MM.1S (cell line): ENCODE measurements at places on chromosomes 6 and 20.

GRCh38 chr6:88670369-88670768 lies 293.0 kb downstream of the RNGTT start:
- H3K4me1 ChIP-seq = peaks cover 8% of the 10 kb centered on the region; the same call in 1 of the 2 replicates
- H3K27ac ChIP-seq = no peak overlapping the region
- no peak for DNase-seq
- no peaks in the 10 kb centered on the region for H3K27me3 ChIP-seq

DNA sequence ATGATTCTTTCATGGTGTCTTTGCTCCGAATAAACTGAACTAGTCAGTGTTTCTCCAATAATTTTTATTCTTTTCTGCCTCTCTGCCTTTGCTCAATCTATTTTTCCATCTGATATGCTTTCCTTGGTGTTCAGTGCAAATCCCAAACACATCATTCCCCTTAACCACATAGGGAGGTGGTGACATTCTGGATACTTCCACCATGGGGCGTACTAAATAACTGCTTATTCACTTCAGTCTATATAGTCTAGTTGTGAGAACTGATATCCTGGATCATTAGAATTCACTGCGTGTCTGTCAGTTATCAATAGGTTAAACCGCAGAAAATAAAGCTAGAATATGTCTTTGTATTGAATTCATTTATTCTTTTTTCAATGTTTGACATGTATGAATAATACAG lies 83.1 kb downstream of the KCNQ5 start:
- H3K36me3 ChIP-seq = no peaks in the 10 kb centered on the region
- no peak overlapping the region for H3K27ac ChIP-seq
- no peak for DNase-seq
- no peaks in the 10 kb centered on the region for H3K4me1 ChIP-seq

DNA sequence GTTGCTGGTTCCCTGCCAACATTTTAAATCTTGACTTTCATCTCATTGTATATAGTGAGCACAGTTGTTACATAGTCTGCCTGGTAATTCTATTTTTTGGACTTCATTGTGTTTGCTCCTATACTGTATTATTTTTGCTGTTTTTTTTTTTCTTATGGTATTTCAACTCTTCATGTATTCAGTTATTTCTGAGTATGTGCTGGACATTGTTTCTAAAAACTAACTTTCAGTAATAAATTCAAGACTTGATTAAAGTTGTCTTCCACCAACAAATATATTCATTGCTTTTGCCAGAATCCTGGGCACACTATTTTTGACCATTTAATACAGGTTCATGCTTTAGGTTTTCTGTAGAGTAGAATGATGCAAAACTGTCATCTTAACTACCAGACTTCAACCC lies 698.3 kb downstream of the MAFB start:
- no peak overlapping the region for H3K27ac ChIP-seq
- no peaks in the 10 kb centered on the region for H3K27me3 ChIP-seq
- H3K36me3 ChIP-seq = no peaks in the 10 kb centered on the region
- DNase-seq = no peak
- H3K4me1 ChIP-seq = no peaks in the 10 kb centered on the region

DNA sequence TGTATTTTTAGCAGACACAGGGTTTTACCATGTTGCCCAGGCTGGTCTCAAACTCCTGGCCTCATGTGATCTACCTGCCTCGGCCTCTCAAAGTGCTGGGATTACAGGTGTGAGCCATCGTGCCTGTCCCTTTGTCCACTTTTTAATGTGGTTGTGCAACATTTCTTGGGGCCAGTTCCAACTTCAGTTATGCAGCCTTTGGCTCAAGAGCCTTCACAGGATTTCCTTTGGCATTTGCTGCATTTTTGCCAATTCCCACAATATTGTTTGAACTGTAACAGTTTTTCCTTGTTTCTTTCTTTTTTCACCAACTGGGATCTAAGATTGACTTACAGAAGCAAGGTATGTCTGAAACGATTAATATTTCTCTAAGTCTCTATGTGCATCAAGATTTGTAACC lies 63.6 kb downstream of the EDN1 start:
- no peaks in the 10 kb centered on the region for H3K36me3 ChIP-seq
- H3K4me1 ChIP-seq = peaks cover 6% of the 10 kb centered on the region
- H3K27ac ChIP-seq = no peak overlapping the region
- no peaks in the 10 kb centered on the region for H3K27me3 ChIP-seq

DNA sequence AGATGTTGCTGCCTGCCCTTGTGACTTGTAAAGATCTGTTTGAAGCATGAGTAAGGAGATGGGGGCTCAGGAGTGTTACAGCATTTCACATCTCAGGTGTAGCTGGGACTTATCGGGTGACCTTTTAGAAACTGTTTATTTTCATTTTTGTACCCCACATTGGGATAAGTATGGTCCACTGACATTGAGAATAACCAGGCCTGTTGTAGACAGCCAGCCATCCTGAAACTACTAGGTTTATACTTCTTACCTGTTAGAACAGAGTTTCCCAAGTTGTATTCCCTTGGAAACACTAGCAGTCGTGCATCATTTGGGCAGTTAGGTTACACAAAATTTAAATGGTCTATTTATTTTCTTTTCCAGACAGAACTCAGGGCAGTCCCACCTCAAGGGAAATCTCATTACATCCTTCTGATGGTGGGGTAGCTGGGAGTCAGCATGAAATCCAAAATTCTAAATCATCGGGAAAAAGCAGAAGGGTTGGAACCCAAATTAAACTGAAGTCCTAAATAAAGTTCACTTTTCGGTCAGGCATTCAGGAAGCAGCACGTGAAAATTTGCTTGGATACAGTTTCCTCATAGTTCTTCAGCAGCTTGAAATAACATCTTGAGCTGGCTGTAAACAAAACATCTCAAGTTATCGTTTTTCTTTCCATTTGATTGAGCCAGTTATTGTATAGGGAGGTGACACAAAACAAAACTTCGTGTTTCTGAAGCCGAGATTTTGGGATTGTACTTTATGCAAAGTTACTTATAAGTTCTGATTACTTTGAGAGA lies 30.5 kb downstream of the FOXO3 start:
- H3K4me1 ChIP-seq = peaks cover 77% of the 10 kb centered on the region
- peak overlapping the region; percentile 97 for H3K27ac ChIP-seq
- no peaks in the 10 kb centered on the region for H3K27me3 ChIP-seq
- H3K4me3 ChIP-seq = peak overlapping the region; percentile 39
- no peaks in the 10 kb centered on the region for H3K36me3 ChIP-seq

- no peaks in the 10 kb centered on the region for H3K27me3 ChIP-seq
- no peaks in the 10 kb centered on the region for H3K36me3 ChIP-seq
- H3K27ac ChIP-seq = no peak overlapping the region
- H3K4me3 ChIP-seq = no peak overlapping the region
- no peaks in the 10 kb centered on the region for H3K4me1 ChIP-seq
- no peak for DNase-seq
Measured at GRCh38 chr6:142975365-142975764, 30.4 kb upstream of the HIVEP2 start.

DNA sequence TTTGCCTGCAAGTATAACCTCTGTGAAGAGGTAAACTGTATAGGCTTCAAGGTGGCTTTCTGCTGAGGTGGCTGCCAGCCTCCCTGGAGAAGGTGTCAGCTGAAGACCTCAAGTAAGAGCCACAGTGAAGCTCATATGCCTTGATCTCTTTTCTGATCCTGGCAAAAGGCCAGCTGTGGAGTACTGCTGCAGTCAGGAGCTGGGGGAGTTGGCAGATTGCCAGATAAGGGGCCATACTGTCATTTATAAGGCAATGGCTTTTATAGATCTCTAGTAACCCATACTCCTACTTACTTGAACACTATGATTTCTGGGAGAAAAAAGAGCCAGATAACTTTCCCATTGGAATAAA lies 8.8 kb upstream of the CEP85L start:
- no peaks in the 10 kb centered on the region for H3K27me3 ChIP-seq
- peak; percentile 52 for DNase-seq
- H3K4me1 ChIP-seq = peaks cover 13% of the 10 kb centered on the region
- H3K27ac ChIP-seq = no peak overlapping the region

DNA sequence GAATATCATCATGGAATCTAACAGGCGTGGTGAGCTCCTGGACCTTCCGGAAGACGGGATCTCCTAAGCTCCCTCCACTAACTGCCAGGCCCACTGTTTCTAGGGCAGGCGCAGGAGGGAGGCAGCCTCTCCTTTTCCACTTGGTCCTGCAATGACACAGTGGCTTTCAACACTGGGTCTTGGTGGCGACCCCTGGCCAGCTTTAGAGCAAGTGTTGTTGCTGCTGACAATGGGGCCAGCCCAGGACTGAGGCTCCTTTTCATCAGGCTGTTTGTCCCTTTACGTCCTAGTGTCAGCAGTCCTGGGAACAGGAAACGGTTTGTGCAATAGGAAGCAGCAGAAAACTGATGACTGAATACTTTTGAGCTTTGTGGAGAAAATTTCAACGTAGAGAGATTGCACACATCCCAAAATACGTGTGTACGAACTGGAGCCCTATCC lies 9.7 kb upstream of the QKI start:
- H3K27me3 ChIP-seq = no peaks in the 10 kb centered on the region
- H3K4me1 ChIP-seq = no peaks in the 10 kb centered on the region
- H3K36me3 ChIP-seq = no peaks in the 10 kb centered on the region
- DNase-seq = no peak
- no peak overlapping the region for H3K4me3 ChIP-seq

- H3K4me3 ChIP-seq = no peak overlapping the region
- no peaks in the 10 kb centered on the region for H3K4me1 ChIP-seq
- H3K27ac ChIP-seq = no peak overlapping the region
- H3K27me3 ChIP-seq = no peaks in the 10 kb centered on the region
- H3K36me3 ChIP-seq = no peaks in the 10 kb centered on the region
Measured at GRCh38 chr6:38943964-38944363, 104.6 kb upstream of the GLP1R start.

GRCh38 chr6:89487864-89488263 lies 54.9 kb downstream of the ANKRD6 start:
- no peak for DNase-seq
- no peaks in the 10 kb centered on the region for H3K27me3 ChIP-seq
- no peaks in the 10 kb centered on the region for H3K36me3 ChIP-seq
- H3K27ac ChIP-seq = no peak overlapping the region
- no peak overlapping the region for H3K4me3 ChIP-seq

- no peaks in the 10 kb centered on the region for H3K36me3 ChIP-seq
- DNase-seq = no peak
- no peak overlapping the region for H3K4me3 ChIP-seq
- no peaks in the 10 kb centered on the region for H3K27me3 ChIP-seq
Measured at GRCh38 chr6:167200806-167201205, 43.0 kb upstream of the GPR31 start.

GRCh38 chr6:136212608-136213007 lies 37.5 kb downstream of the MTFR2 start:
- no peak for DNase-seq
- no peaks in the 10 kb centered on the region for H3K4me1 ChIP-seq
- H3K36me3 ChIP-seq = no peaks in the 10 kb centered on the region
- H3K4me3 ChIP-seq = no peak overlapping the region
- H3K27ac ChIP-seq = no peak overlapping the region

DNA sequence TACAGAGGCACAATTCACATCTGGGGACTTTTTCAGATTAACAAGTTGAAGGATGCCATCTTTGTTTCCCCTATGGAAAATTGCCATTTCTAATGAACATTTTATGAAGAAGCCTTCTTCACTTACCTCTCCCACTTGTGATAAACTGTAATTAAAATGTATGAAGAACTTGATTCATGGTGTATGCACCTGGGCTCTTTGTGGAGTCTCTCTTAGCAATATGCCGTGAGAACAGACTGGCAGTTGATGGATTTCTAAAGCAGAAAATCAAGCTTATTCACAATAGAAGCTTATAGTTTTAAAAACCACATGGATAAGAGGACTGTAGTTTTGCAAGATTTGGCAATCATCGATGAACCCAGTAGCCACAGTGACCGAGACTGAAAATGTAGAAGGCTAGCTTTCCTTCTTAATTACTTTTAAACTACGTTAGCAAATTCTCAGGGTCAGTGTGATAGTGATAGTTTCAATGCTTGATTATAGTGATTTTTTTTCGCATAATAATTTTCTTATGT lies 270.6 kb downstream of the PRL start:
- DNase-seq = no peak
- no peak overlapping the region for H3K27ac ChIP-seq
- H3K4me1 ChIP-seq = no peaks in the 10 kb centered on the region
- no peaks in the 10 kb centered on the region for H3K36me3 ChIP-seq
- no peak overlapping the region for H3K4me3 ChIP-seq
- no peaks in the 10 kb centered on the region for H3K27me3 ChIP-seq

DNA sequence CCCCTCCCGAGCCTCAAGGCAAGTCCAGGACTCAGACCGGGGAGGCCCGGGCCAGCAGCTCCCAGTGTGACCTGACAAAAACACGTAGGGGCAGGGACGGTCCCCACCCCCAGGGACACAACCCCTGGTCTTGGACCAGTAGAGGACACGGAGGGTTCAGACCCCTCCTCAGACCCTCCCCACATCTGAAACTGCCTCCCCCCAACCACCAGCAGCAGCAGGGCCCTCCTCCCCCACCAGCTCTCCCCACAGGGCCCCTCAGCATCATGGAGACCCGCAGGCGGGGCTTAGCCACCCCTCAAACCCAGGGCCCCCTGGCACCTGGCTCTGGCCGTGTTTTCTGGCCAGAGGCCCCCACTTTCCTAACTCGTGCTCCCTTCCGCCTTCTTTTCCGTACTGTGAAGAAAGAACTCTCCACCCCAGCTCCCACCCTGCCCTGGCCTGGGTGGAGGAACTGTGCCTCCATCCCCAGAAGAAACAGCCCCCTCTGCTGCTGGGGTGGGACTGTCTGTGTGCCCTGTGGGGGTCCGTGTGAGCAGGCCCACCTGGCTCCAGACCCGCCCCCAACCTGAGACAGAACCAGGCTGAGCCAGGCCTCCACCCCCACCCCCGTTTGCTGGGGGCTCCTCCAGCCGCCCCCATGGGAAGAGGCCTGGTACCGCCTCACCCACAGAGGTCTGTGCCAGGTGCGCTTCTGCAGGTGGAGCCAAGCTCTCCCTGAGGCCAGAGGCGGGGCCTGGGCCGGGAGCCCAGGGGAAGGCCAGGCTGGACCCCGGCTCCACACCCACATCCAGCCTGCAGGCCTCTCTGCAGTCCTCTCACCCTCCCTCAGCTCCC lies 39.0 kb upstream of the MDFI start:
- DNase-seq = no peak
- no peaks in the 10 kb centered on the region for H3K4me1 ChIP-seq
- no peak overlapping the region for H3K4me3 ChIP-seq
- H3K36me3 ChIP-seq = no peaks in the 10 kb centered on the region
- H3K27me3 ChIP-seq = no peaks in the 10 kb centered on the region

DNA sequence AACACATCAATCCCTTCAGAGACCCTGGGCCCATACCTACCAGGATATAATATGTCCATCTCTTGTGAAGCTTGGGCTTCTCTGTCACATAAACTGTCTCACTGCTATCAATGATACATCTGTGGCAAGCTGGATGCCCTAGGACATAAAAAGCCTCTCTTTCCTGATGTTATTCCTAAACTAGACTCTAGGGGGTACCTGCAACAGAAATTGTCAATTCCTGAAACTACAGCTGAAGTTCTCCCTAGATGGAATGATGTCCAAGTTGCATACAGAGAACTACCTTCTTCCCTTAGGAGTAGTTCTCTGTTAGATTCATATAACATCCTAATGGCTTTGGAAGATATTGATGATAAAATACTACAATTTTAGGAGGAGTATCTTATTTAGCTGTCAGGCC lies 35.8 kb downstream of the TBX18 start:
- no peak for DNase-seq
- H3K27ac ChIP-seq = no peak overlapping the region
- no peaks in the 10 kb centered on the region for H3K36me3 ChIP-seq
- no peak overlapping the region for H3K4me3 ChIP-seq

- no peaks in the 10 kb centered on the region for H3K27me3 ChIP-seq
- H3K4me1 ChIP-seq = no peaks in the 10 kb centered on the region
- no peak for DNase-seq
- no peak overlapping the region for H3K4me3 ChIP-seq
Measured at GRCh38 chr6:161242779-161243693, 30.8 kb downstream of the AGPAT4 start.
